ENCODE measurements at places on chromosomes 2 and 18.

- peak; percentile 66 for DNase-seq
Measured at GRCh38 chr18:6414723-6415417, at the start of gene L3MBTL4. L3MBTL4 (minus strand) TSS chr18:6414911; CDS start chr18:6311625, 103,286 bp downstream.

DNA sequence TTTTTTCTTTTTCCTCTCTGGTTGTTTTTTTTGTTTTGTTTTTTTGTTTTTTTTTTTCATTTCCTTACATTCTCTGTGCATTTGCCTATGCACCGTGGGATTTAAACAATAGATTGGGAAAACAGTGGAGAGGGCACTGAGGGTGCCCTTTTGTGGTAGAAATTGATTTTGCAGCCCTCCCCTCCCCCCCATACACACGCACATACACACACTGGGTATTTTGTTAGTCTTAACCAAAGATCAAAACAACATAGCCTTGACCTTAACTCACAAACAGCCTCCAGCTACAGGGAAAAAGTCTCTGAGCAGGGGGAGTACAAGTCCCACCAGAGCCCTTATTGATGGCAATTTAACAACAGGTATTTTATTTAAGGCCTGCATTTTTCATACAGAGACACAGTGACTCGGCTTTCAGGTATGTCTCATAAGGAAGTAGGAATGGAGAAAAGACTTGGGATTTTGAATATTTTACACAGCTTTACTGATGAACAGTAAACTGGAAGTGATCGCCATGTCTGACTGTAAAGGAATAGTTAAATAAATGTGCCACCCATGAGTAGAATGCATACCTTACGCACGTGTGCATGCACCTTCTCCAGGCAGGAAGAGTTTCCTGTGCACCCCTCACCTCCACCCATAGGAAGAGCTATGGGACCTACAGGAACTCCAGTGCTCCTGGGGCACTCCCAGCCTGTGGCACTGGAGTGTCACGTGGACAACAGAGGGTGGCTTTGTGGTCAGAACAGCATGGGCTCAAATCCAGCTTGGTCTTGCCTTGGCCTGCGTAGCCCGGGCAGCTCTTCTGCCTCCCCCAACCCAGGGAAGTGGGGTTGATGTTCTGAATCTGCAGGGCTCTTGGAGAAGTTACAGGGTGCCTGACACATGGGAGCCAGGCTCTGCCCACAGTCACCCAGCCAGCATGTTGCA is 266.4 kb downstream of the ANAPC1 start:
- DNase-seq: no peak

- DNase-seq: peak; percentile 39
Measured at GRCh38 chr2:42102591-42103450, 55.0 kb downstream of the PKDCC start.

- no peak for DNase-seq
Measured at GRCh38 chr2:179438654-179439053, 174.0 kb upstream of the SESTD1 start.

DNA sequence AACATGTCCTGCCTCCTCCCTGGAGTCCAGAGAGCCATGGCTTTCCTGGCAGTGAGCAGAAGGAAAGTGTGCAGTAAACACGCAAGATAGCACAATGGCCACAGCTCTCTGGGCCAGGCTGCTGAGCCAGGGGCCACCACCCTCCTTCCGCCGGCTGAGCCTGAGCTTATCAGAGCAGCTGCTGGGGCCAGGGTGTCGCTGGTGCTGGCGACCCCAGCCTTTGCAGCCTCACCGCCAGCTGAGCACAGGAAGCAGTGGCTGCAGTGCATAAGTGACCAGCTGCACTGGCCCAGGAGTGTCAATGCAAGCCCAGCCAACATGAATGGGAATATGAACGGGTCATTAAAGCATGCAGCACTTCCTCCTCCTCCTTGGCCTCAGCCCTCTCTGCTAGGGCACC is 172.0 kb downstream of the ZFP36L2 start:
- DNase-seq: no peak

- no peak for DNase-seq
Measured at GRCh38 chr18:51506811-51507210, 309.3 kb upstream of the MEX3C start.

DNA sequence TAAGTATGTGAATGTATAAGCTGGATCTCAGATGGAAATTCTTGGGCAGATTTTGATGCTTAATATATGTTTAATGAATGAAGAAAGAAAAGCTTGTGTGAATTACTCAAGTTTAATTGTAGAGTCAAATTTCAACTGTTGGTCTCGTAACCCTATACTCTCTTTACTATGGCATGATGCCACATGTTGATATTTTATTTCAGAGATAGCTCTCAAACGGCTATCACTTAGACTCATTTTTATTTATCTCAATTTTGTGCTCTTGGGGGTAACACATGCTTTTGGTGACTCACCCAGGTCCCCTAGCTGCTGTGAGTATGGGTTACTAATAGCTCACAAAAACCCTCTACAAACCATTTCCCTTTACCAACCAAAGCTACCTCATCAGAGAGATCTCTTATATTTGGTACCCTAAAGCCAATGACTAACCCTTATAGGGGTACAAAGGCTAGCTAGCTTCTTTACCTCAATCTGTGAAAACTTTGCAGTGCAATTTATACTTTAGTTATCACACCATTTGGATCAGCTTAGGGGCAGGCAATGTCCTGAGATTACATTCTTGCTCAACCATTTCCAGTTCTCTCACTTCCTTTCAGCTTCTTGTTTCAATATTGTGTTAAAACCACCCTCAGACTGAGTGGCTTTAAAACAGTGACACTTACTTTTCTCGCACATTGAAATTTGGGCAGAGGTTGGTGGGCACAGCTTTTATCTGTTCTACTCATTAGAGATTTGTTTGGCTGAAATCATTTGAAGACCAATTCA is 240.3 kb downstream of the CDH7 start:
- DNase-seq: no peak

GRCh38 chr2:120785228-120785966 is 49.7 kb downstream of the GLI2 start:
- no peak for DNase-seq

GRCh38 chr2:240498171-240498957 is 59.4 kb downstream of the ANKMY1 start:
- no peak for DNase-seq

DNA sequence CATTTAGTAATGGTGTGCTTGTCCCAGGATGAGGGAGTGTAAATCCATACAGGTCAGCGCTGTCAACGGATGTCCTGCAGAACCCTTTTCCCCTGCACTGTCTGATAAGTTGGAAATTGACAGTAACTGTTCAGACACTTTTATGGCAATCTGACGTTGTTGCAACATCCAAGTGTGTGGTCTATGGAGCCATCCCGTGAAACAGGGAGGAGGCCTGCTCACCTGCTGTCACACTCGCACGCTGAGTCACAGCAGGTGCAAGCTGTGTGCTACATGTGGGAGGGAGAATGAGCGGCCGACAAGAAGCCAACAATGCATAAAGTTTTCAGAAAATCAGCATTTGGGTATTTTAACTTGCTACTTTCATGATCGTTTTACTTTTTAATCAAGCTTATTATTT is 43.7 kb upstream of the RMDN2 start:
- no peak for DNase-seq

DNA sequence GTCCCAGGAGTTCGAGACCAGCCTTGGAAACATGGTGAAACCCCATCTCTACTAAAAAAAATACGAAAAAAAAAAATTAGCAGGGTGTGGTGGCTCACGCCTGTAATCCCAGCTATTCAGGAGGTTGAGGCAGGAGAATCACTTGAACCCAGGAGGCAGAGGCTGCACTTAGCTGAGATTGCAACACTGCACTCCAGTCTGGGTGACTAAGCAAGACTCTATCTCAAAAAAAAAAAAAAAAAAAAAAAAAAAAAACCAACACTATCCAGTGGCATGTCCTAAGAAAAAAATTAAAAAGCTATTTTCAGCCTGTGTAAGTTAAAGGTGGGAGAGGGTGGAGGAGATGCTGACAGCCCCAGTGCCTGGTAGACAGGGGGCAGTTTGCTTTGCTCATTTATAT is 32.2 kb upstream of the REL start:
- no peak for DNase-seq

GRCh38 chr18:48673456-48673852 is 134.6 kb downstream of the CTIF start:
- no peak for DNase-seq

DNA sequence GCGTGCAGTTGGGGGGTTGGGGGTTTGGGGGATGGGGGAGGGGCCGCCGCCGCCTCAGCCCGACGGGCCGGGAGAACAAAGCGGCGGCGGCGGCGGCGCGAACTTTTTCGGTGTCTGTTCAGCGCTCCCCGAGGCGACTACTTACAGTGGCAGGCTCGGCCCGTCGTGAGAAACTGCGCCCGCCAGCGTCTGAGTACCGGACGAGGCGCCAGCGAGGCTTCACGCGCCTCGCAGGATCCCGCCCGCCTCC is 172 bp downstream of the PRKD3 start:
- peak; percentile 81 for DNase-seq
